Stimulated activated CD4-positive, alpha-beta T cell treated with anti-CD3 and anti-CD28 coated beads, Interleukin-2, amount 100 ng/mL, for 24 hours (primary cell): ENCODE measurements at places on chromosomes 6 and 20.

- no peak for DNase-seq
Measured at GRCh38 chr20:15596220-15596890, 976.9 kb downstream of the KIF16B start.

GRCh38 chr6:158324136-158324535 lies 11.9 kb downstream of the TULP4 start:
- DNase-seq = no peak

DNA sequence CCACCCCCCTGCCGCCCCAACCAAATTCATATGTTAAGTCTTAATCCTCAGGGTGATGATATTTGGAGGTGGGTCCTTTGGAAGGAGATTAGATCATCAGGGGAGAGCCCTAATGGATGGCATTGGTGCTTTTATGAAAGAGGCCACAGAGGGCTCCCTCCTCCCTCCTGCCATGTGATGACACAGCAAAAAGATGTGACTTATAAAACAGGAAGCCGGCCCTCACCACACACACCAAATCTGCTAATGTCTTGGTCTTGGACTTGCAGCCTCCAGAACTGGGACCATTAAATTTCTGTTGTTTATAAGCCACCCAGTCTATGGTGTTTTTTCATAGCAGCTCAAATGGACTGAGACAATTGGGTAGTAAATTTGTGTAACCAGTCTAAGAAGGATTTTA lies 176.3 kb downstream of the ADGRG6 start:
- DNase-seq = peak; percentile 3

- no peak for DNase-seq
Measured at GRCh38 chr6:148720406-148720805, 26.4 kb upstream of the UST start.

GRCh38 chr6:147900247-147900830 lies 391.8 kb downstream of the SAMD5 start:
- no peak for DNase-seq

DNA sequence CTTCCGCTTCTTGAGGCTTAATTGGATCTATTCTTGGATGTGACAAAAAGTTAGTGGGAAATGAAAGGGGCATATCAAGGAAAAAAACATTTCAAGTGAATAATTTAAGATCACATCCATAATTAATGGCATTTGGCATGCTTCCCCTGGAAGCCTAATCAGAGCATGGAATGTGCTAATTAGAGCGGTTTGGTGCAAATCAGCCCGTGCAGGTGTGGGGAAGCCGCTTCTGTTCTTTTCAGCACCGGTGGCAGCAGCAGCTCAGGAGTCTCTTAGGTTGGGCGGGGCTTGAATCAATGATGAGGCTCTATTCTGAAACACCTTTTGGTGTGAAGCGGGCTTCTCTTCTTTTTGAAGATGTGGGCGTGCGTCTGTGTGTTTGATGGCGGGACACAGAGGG lies 301.2 kb downstream of the LRFN2 start:
- no peak for DNase-seq

DNA sequence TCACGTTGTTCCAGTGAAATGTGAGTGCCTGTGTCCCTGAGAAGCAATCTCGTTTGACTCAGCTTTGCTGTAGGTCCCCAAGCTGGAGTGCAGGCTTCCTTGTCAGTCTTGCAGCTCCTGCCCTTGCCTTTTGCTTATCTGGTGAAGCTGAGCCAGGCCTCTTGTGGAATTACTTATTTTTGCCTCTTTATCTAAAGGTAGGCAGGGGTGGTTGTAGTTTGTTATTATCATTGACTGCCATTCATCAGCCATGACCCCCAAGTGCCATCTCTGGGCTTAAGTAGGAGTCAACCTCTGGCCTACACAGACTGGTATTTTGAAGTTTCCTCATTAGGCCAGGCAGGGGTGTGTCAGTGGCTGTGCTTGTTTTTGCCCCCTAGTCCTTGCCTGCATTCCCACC lies 2.1 kb downstream of the TMEM14B start:
- no peak for DNase-seq

DNA sequence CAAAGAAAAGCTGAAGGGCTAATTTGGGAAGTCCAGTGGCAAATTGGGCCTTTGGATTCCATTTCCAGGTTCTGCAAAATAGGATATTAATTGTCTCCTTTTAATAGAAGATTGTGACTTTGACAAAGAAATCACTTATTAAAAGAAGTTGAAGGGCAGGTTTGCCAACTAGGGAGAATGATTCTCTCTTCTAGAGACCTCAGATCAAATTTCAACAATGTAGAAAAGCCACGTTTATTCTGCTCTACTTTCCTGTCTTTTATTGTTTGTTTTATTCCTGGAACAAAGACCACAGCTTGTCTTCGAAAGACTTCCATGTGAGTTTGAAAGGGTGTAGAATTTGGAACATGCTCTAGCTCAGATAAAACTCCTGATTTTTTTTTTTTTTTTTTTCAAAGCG lies 65.5 kb upstream of the PRL start:
- DNase-seq = no peak

GRCh38 chr20:61765871-61766654 lies 299.6 kb downstream of the TAF4 start:
- DNase-seq = peak; percentile 5

DNA sequence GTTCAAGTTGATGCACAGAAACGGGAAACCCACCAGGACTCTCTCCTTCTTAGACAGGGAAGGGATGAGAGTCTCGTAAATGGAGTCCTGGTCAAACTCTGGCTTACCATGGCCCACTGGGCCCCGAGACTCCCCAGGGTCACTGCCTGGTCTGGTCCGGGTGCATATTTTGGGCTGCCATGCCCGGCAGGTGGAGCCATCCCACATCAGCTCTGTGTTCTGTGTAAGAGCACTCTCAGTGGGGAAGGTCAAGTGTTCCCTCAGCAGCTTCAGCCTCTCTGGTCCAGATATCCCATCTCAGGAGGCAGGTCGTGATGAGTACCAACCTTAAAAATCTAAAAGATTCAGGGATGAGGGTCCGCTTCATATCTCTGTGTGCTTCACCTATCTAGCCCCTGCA lies 138.8 kb downstream of the EDN3 start:
- no peak for DNase-seq

- no peak for DNase-seq
Measured at GRCh38 chr6:43989581-43990146, 137.6 kb downstream of the MRPL14 start.

DNA sequence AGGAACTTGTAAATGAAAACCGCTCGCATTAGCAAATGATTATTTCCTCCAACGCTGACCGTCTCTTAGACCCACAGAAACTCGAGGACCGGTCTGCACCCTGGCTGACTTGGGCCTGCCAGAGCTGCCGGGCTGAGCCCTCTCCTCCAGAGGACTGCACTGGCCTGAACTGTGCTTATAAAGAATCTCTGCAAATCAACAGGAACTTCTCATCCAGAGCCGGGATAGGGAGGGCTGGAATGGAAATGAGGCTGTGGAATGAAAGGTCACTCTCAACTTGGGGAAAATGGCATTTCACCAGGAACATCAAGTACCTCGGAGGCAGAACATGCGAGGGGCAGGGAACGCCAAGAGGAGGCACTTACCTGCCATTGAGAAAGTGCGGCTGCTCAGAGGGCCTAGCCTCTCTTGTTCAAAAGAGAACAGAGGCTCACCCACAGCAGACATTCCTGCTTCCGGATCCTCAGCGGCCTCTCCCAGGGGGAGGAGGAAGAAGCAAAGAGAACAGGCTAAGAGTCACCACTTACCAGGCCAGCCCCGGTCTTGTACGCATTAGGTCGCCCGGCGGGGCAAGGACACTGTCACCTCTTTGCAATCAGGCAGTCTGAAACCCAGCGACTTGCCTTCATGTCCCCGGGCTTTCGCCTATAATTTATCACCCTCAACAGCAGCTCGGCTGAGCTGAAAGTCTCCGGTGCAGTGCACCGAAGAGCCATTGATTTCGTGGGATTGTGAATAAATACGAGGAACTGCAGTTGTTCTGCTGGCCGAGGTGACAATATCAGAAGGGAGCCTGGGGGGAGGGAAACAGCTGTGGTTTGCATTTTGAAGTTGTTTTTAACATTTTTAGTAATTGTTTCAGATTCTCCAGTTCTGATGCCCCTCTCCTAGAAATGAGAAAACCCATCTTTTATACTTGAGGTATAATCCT lies 37.6 kb downstream of the ZMYND8 start:
- no peak for DNase-seq

- DNase-seq = peak; percentile 3
Measured at GRCh38 chr6:20334334-20334733, 67.3 kb upstream of the E2F3 start.

GRCh38 chr6:42158011-42158410 lies 15.2 kb upstream of the GUCA1A start:
- DNase-seq = no peak

DNA sequence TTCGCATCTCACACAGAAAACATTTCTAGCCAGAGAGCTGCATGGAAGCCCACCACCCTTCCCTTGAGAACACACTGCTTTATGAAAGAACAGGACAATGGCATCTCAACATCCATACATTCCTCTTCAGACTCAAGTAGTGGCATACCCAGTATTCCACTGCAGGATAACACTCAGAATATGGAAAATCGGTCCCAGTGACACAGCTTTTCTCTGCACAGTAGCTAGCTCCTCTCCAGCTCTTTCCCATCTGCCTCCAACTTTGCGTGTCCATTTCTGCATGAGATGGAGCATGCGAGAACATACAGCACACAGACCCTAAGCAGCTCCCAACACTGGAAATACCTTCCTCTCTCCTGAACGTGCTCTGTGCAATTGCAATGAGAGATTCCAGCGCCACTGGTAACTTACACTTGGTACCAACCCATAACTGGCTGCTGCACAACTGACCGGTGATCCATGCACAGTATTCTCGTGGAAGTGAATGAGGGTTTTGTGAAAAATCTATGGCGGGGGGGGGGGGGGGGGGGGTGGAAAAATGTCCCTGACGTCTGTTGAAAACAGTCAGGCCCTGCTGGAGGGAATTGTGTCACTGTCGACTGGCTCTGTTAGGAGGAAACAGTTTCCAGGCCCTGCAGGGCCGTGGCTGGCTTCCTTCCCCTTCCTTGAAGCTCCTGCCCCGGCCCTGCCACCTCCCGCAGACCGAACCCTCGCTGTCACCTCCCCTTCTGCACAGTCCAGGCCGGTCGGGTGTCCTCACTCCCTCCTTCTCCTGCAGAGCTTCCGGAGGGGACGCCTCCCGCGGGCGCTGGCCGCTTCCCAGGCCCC lies 265.9 kb upstream of the QKI start:
- DNase-seq = no peak

DNA sequence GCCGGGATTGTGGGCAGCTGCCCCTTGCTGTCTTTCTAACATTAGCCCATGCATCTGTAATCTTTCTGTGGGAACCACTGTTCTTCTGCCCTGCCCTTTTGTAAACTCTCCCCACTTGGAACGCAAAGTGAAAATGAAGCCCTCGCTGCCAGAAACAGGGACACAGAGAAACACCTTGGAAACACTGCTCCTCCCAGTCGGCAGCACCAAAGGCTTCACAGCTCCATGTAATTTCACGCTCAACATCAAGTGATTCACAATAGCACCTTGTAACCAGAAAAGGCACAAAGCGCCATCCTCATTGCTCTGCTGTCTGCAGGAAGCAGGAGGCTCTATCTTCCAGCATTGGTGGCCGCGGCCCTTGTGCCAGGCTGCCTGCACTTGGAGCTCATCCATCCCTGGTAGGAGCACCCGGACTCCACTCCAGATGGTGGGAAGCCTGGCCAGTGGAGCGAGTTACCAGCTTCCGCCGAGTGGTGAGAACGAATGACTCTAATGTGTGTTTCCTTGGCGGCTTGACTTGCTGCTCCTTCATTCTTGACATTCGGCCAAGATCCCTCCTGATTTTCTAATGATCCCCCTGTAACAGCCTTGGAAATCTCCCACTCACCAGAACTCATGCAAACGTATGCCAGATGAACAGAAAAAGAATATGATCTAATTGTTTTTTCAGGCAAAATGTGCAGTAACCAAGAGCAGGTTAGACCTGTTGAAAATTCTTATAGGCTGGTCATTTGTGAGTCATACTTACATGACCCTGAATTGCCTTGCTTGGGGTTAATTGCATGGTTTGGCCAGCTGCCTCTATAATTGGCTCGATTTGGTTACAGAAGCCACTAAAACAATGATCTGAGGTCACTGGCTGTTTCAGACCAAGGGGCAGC lies 169.1 kb upstream of the CDYL start:
- DNase-seq = no peak

DNA sequence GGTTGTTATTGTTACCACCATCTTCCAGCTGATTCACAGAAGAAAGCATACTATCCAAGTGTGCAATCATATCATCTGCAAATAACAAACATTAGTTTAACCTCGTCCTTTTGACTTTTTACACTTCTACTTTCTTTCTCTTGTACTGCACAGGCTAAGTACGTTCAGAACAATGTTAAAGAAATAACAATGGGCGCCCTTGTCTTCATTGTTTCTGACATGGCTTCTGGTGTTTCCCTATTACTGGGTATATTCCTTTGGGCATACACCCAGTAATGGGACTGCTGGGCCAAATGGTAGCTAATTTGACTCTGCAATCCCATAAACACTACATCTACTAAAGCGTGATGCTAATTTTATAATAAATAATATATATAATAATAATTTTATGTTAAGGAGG lies 146.7 kb downstream of the GJA10 start:
- no peak for DNase-seq

DNA sequence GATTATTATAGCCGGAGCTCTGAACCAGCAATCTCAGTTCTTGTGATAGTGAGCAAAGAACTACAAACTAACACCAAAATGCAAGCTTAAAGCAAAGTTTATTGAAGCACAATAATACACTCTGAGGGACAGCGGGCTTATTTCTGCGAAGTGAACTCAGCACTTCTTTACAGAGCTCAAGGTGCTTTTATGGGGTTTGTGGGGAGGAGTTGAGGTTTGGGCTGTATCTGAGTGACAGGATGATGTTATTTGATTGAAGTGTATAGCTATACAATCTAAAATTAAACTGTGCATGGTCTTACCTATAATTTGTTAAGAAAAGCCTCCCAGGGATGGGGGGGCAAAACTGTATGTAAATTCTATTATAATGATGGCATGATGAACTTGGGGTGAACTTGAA lies 1.0 kb upstream of the HFE start:
- no peak for DNase-seq

DNA sequence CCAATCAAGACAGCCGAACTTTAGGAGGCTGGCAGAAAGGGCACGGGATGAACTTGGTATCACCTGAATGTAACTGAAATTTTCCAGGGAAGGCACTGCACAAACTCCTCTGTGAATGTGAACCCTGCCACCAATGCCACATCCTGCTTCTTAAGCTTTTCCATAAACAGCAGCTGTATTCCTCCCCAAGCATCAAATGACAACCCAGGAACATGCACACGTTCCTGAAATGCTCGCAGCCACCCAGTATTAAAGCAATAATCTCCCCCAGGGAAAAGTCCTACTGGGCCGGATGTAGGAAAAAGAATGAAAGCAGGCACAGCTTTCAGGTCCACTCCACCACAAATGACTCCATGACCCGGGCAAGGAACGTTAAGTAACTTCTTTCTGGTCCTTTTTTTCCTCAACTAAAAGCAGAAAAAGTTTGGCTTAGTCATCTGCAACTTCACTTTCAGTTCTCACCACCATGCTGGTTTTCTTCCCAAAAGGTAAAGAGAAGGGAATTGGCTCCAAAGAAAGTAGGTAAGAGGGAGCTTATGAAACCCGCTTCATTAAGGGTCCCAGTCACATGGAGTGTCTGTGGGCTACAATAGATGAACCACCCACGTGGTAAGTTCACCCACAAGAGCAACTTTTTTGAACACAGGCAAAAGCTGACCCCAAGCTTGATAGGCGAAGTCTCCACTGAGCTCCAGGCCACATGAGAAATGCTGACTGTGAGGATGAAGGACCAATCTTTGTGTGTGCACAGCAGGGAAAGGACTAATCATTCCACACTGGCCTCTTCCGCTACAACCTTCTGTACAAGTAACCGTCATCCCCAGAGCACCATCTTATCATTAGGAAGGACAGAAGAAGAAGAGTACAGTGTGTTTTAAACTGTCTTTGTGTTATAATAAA lies 90.1 kb downstream of the HIVEP2 start:
- no peak for DNase-seq

- DNase-seq = no peak
Measured at GRCh38 chr20:47991875-47992488, 206.7 kb upstream of the SULF2 start.
